Non-pigmented ciliary epithelial cell (primary cell): ENCODE measurements at places on chromosomes 5 and 9.

DNA sequence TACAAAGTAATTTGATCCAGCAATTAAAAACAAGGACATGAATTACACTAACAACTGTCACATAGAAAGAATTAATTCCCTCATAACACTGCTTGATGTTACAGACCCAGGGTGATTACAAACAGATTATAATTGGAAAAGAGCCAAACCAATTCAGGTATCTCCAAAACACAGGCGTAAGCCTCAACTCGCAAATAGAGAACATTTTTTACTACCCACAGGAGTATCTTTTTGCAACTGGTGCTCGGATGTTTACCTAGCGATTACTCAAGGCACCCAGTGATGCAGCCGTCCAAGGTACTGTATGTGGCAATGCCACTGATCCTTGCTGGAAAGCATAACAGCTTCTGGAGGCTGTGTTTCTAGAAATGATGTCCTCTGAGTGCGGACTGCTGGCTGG lies 386.1 kb upstream of the KIF2A start:
- no peak for DNase-seq

- DNase-seq, result no peak
These were observed 28.7 kb upstream of the MAST4 start for GRCh38 chr5:66567474-66567873.

GRCh38 chr5:50953290-50953689 lies 286.9 kb downstream of the PARP8 start:
- DNase-seq, result no peak

- no peak for DNase-seq
These were observed 17.7 kb downstream of the S1PR3 start for GRCh38 chr9:89008744-89009545.

- DNase-seq, result no peak
These were observed 11.4 kb upstream of the MACIR start for GRCh38 chr5:103247118-103247517.

- no peak for DNase-seq
These were observed 9.3 kb upstream of the CAST start for GRCh38 chr5:96652769-96653454.

GRCh38 chr5:78429332-78429980 lies 69.0 kb downstream of the SCAMP1 start:
- no peak for DNase-seq

DNA sequence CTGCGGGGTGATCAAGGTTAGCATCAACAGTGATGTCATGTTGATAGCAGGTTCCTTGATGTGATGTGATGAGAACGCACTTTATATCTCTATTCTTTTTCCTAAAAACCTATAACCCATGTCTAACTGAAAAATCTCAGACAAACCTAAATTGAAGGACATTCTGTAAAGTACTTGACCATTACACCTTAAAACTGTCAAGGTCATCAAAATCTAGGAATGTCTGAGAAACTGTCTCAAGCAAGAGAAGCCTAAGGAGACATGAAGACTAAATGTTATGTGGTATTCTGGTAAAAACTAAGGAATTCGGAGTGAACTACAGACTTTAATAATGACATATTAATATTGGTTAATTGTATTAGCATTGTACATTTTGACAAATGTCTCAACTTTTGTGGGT lies 170.0 kb downstream of the AOPEP start:
- no peak for DNase-seq

DNA sequence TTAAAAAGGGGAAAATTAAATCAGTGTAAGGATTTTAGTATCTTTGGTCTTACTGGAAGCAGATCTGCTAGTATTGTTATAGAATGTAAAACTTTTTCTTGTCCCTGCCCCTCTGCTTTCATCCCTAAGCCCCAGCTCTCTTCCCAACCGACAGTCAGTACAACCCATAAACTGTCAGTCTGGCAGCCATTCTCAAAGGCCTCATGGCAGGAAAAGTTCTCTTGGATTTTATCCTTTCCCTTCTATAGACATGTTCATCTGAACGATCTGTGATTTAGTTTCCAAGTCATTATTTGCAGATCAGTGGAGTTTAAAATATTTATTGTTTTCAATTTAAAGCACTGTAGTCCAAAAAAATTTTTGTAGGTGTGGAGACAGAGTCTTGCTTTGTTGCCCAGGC lies 39.2 kb downstream of the ARRDC3 start:
- DNase-seq, result no peak

- no peak for DNase-seq
These were observed 12.5 kb upstream of the PARP8 start for GRCh38 chr5:50653946-50654345.

DNA sequence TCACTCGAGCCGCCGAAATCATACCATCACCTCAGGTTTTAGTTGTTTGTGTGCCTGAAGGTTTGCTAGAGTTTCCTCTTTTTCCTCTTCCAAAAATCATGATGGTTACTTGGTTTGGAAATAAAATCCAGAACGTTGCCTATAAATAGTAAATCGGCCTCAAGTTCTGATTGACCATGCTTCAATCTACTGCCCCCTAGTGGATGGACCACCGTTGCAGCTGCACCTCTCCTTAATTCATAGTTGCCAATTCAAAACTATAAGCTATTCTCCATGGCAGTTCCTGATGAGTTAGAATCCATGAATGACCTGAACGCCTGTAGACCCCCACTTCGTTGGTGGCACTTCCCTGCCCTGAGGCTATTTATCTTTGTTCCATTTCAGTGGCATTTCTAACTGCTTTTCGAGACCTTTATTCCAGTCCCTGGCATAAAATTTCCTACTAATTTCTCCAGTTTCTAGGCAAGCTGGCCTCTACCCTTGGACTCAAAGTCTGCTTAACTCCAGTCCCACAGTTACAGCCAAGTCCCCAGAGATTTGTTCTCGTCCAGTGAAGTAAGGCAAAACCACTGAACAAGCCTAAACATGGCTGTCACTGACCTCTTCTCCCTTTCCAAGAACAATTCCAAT lies 422.6 kb downstream of the EFNA5 start:
- no peak for DNase-seq

DNA sequence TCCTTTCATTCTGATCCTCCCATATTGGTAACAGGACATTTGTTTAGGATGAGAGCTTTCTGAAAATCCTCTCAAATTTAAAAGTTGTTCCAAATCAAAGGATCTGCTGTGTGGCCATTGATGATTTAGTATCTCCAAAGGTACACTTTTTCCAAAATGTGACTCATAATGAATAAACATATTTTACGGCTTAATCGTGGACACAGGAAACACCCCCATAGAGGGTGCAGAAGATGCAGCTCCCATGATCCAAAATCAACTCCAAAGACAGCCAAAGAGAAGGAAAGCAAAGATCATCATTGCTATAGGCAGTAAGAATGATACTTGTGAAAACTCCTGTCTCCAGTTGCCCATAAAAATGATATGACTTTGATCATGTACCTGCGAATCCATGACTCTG lies 239.7 kb downstream of the PIK3R1 start:
- DNase-seq, result no peak

GRCh38 chr5:153818626-153819025 lies 220.1 kb downstream of the FAM114A2 start:
- no peak for DNase-seq

DNA sequence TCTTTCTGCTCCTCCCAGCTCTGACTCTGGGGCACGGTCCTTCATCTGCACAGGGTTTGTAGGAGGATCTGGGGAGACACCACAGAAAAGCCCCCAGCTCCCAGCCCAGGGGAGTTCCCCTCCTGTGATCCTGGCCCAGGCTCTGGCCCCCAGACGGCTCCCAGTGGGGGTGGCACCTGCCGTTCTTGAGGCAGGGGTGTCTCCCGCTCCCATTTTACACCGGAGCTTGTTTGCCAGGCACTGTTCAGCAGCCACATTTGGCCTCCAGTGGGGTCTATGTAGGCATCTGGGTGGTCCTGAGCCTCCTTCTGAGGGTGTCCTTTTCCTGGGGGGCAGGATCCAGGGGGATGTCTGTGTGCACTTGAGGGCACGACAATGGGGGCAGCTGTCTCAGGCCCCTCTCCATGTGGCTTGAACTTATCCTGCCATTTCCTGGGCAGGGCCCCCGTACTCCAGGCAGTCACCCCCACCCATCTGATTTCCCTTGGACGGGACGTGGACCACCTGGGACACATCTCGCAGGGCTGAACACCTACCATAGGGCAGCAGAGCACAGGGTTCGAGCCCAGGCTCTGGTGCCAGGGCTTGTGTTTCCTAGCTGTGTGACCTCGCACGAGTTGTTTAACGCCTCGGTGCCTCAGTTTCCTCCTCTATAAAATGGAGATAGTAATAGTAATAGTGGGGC lies 275.0 kb upstream of the MVB12B start:
- DNase-seq, result no peak

GRCh38 chr9:131282688-131283422 lies 6.5 kb upstream of the FAM78A start:
- DNase-seq, result no peak

DNA sequence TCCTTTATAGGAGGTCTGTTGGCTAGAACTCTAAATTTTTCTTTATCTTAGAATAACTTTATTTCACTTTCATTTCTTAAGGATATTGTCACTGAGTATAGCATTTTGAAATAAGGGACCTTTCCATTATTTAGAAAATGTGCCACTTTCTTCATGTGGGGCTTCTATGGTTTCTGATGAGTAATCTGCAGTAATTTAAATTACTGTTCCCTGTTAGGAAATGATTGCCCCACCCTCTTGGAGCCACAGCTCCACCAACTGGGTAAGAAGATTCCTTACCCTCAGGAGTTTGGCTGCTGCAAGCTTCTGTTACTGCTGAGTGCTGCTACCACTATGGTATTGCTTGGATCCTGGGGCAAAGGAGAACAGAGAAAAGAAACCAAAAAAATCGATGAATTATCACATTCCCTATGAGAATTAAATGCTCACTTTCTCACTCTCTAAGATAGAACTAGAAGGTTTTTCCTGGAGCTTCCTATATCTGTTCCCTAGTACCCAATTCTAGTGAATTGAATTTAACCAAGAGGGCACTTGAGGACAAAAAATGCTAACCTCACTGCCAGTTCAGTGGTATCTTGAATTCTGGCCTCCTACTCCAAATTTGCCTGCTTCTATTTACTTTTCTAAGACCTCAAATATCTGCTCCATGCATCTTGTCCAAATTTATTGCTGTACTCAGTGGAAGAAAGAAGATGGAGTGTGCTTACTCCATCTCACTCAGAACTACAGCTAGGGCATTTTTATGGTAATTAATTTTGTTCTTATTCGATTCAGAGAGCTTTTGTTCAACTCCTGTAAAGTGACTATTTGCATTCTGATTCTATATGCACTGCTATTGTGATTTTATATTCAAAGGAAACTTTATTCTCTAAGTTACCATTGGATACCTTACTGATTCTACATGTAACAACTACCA lies 2111.3 kb downstream of the MAT2B start:
- DNase-seq, result no peak

DNA sequence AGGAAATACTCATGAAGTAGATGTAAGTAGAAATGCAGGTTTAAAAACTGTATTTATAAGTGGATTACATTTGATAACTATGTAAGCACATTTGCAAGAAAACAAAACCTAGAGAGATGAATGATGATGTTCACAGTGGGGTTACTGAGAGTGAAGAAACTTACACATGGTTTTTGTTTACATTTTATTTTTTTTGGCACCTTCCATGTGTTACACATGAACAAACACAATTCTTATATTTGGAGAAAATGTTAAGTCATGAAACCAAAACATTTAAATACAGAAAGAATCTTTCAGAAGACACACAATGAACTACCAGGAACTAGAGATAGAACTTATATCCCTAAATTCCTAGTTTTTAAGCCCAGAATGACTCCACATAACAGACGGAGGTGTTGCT lies 51.5 kb upstream of the SPATA31E1 start:
- DNase-seq, result no peak

DNA sequence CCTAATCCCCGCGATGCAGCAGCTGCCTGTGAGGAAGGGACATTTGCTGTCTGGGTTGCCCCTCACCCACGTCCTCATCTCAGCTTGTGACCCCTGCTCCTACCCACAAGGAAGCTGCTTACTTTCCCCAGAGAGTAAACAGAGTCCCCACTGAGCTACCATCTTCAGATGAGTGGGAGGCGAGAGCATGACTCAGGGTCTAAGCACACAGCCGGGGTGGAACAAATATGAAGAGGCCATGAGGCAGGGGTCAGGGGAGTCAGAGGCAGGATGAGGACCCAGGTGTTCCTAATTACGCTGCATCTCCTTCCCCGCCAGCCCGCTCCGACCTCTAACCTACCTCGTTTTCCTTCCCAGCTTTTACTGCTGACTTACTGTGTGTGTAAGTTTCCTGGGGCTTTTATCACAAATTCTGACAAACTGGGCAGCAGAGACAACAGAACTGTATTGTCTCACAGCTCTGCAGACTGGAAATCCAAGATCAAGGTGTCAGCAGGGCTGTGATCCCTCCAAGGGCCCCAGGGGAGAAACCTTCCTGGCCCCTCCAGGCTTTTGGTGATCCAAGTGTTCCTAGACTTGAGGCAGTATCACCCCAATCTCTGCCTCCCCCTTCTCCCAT lies 94.0 kb upstream of the DNAH5 start:
- peak; percentile 92 for DNase-seq

DNA sequence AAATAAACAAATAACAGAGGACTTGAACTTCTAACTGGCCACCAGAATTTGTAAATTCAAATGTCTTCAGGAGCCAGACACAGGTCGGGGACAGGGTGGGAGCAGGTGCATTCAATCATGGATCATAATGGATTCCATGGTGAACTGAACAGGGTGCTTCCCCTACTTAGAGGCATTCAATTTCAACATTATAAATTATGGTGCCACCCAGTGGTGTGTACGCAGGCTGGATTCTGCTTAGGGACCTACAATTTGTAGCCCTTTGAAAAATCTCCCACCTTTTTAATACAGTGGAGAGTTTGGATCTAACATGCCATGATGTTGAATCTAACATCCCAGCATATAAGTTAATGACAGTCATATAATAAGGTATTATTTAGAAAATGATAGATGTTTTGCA lies 22.3 kb downstream of the KLF9 start:
- no peak for DNase-seq
